Head of caudate nucleus (tissue), 42 donors: ENCODE measurements at places on chromosomes 4 and X.

GRCh38 chr4:37988670-37989069 lies 28.5 kb downstream of the PTTG2 start:
- DNase-seq: no peak

- no peak for DNase-seq
Measured at GRCh38 chr4:2062168-2062807, 3.2 kb downstream of the NAT8L start.

DNA sequence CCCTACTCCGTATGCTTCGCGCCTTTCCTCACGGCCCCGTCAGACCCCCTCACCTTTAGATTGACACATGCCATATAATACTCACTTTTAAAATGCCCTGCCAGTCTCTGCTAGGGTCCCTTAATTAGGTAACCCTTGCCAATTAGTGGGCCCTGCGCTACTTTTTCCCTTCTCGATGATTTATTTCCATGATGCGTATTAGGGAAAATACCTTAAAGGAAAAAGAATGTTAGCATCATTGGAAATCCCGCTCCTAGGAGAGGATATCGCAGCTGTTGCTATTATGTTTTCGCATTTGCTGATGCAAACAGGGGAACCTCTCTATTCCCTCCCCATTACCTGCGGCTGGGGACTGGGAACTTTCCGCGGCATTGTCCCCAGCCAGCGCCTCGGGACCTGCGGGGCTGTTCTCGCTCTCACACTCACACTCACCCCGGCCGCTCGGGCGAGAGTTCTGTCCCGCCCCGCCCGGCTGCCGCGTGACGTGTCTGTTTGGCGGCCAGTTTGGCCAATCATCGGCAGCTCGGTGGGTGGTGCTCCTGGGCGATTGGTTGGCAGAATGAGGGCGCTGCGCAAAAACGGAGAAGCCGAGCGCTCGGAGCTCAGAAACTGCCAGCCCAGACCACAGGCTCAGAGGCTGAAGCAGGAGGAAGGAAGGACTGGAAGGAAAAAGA lies at the start of gene PCDH10:
Gene PCDH10, plus strand, starts transcription at position 605 of the 674 bp plus-strand sequence. CDS start 847 bp downstream, outside the sequence.
- peak; percentile 99 for DNase-seq

- DNase-seq: no peak
Measured at GRCh38 chrX:135981668-135982067, 3.6 kb upstream of the SLC9A6 start.
